Thymus (tissue), 14 donors: ENCODE measurements at places on chromosomes 6 and 20. TPM values are rescaled to one million over a fixed set of nuclear protein-coding genes. Genes with fewer than 3 reads are reported as not detected.

CDH26 gene
- total RNA-seq, result 1.8 TPM

PMEPA1 gene
- total RNA-seq, result 1.0 TPM

C6orf15 gene
- 0.38 TPM for total RNA-seq

SSTR4 gene
- not detected for total RNA-seq

IMPG1 gene
- total RNA-seq, result 0.09 TPM

TSBP1 gene
- total RNA-seq, result not detected

HSPA1L gene
- total RNA-seq, result 1.2 TPM
